ENCODE measurements at places on chromosomes 2 and 18.
A peak's percentile ranks its signal among the peaks of the same experiment; 100 is the strongest.

DNA sequence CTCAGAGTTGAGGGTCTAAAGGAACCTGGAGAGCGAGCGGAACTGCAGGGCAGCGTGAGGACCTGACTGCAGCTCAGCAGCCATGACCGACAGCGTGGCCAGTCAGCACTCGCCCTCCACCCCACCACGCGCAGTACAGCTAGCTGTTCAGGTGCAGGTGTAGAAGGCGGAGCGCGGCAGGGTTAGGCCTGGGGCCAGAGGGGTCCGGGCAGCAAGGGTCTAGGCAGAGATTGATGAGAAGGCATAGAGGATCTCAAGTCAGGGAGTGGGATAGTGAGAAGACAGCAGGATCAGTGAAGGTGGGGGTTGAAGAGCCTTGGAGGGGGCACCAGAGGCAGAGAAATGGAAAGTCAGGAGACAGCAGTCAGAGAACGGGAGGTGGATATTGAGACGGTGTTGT, 71.0 kb downstream of the STEAP3 start:
- DNase-seq, result no peak

- DNase-seq, result peak; percentile 14
These were observed 319.2 kb downstream of the GULP1 start for GRCh38 chr2:188610827-188611226.

DNA sequence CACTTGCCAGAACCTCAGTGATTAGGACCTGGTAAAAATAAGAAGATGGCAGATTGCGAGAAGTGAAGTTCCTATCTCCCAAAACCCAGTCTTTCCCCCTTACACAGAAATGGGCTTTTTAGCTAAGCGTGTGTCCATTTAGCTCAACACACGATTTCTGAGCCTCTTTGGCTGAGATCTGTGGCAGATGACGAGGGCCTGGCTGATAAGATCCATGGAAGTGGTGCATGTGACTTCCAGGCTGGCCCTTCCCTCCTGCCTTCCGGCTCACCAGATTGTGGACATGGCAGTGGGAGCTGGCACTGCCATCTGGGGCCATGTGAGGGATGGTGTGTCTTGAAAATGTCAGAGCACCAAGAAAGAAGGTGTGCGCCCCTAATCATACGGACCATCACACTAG, 41.0 kb upstream of the ZFP36L2 start:
- DNase-seq, result no peak

DNA sequence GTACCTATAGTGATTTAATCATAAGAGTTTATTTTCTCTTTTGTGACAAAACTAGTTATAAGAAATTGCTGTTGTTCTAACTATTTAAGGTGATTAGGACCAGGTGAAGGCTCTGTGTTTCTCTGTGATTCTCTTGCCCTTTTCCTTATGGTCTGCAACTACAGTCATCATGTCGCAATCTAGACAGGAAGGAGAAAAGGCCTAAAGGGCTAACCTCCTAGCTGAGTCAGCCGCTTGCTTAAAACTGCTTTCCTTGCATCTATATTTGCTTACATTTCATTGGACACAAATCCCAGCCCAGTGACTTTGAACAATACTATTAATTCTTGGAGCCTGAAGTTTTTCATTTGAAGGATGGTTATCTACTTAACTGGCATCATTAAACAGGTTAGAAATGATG, 93.1 kb downstream of the PIK3C3 start:
- peak; percentile 11 for DNase-seq

DNA sequence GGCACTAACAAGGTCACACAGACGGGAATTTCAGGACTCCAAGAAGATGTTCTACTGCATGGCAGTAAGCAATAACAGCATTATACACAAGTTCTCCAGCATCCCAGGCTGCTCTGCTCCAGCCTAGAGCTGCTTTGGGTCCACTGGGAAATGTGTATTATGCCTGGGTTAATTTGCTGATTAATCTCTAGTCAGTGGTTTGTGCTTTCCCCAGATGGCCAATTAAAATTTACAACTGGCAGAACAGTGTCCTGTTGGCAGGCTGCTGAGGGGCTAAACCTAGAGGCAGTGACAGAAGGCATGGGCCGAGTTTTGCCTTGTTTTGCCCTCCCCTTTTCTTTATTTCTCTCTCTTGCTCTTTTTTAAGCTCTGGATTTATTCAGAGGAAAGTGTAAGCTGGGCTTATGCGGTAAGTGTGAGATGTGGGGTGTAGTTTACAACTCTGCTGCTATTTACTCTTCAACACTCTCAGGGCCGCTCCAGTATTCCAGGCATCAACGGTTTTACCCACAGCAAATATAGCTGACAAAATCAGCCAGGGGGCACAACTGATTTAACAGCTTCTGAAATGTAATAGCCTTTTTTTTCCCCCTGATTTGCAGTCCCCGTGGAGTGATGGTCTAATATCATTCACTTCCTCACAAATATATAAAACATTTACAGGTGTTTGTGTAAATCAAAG, 348.0 kb downstream of the GPD2 start:
- DNase-seq, result no peak

GRCh38 chr2:40556293-40556692, 104.4 kb upstream of the SLC8A1 start:
- no peak for DNase-seq

DNA sequence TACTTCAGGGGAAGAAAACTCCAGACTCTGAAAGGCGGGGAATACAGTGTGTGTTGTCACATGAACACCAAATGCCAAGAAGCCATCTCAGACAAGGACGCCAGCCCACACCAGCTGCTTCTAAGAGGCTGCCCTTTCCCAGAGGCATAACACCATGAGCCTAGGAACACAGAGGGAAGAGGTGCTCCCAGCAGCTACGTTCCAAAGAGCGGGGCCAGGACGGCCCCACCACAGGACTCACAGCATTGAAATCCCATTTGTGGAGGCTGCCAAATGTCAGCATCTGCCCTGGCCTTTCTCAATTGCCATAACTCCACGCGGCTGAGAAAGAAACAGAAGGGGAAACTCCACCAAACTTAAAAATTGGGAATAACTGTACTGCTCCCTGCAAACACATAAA, 20.1 kb upstream of the ID2 start:
- DNase-seq, result no peak

GRCh38 chr18:23243178-23243577, 107.9 kb downstream of the CABLES1 start:
- peak; percentile 74 for DNase-seq

DNA sequence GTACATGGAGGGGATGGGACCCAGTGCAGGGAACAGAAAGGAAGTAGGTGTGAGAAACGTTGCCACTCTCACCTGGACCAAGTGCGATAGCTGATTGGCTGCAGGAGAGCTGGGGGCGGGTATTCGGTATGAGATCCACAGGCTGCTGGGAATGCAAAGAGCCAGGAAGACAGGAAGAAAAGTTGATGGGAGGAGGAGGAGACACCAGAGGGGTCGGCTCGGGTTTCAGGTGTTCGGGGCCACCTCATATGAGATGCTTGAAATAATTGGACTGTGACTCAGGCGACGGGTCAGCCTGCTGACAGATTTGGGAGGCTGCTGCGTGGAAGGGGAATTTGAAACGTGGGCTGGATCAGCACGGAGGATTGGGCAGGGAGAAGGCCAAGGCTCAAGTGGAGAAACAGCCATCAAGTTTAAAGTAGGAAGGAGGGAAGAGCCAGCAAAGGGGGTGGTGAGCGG, 65.1 kb downstream of the MRPS9 start:
- DNase-seq, result no peak

DNA sequence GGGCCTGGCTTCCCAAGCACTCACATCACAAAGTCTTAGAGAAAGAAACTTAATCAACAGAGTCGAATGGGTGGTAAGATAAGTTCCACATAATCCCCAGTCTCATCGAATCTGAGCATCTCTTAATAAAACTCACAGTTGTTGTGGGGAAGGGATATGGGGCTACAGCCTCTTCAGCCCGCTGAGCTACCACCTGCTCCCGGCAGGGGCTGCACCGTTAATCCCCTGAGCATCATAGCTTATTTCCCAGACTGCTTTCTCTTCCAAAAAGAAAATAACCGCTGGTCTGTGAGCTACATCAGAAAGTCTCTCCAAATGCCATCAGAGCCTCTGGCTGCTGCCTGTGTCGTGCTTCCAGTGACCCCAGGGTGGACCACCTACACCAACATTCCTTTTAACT, 139.4 kb upstream of the CELF4 start:
- DNase-seq, result no peak

DNA sequence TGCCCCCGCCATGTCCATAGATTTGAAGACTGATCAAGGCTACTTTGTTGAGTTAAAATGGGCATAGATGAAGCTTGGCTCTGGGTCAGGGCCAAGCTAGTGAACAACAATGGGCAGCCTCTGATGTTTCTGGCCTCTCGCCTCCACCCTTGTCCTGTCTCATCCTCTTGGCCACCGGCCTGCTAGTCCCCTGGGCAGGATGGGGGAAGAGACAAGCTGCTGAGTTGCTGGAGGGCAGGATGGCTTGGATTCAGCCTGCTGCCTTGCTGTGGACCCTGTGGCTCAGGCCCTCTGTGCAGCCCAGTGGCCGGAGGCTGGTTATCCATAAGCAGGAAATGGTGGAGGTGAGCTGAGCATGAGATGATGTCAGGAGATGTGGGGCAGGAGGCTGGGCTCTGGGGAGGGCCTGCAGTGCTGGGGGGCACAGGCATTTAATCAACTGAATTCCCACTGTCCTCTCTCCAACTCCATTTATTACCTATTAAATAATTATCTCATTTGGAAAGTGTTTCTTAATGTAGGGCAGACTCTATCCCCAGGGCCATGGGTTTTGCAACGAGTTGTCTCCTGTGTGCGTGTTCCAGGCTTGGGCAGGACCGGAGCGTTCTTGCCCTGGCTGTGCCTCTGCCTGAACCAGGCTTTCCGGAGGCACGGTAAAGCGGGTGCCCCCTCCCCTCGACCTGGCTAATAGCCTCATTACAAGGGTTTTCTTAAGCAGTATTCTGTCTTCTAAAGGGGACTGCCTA, 122.9 kb downstream of the GLI2 start:
- no peak for DNase-seq

- no peak for DNase-seq
These were observed 768.1 kb downstream of the TMEM182 start for GRCh38 chr2:103529798-103530502.

DNA sequence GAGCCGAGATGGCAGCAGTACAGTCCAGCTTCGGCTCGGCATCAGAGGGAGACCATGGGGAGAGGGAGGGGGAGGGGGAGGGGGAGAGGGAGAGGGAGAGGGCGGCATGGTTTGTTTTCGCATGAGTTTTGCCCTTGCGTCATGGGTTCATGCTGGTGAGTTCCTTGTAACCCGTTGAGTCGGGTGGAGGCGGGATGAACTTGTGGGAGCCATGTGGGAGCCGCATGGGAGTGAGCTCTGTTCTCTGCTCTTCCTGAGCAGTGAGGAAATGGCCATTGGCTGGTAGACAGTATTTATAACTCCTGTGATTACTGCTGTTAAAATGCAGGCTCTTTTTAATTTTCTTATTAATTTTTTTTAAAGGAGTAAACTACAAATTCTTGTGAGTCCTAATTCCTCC, 108.0 kb downstream of the CEP192 start:
- DNase-seq, result no peak

- DNase-seq, result no peak
These were observed 37.1 kb downstream of the EXOC6B start for GRCh38 chr2:72788756-72789155.

DNA sequence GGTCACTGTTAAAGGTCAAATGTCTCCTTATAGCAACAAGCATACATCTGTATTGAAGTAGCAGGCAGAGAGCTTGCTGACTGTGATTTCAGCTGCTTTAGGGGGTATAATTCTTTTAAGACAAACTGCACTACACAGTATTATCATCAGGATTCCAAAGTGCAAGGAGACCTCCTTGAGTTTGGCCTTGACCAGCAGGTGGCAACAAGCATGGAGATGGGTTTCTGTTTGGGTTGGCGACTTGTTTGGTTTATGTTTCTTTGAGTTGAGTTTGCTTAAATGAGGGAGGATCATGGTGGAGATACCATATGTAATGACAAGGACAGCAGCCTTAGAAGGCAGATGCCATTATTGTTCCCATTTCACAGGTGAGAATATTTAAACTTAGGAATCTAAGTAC, 681.0 kb upstream of the ID2 start:
- DNase-seq, result peak; percentile 36

- DNase-seq, result no peak
These were observed 295.6 kb upstream of the LRATD1 start for GRCh38 chr2:14336759-14337382.

GRCh38 chr18:48656582-48656981, 117.8 kb downstream of the CTIF start:
- no peak for DNase-seq

DNA sequence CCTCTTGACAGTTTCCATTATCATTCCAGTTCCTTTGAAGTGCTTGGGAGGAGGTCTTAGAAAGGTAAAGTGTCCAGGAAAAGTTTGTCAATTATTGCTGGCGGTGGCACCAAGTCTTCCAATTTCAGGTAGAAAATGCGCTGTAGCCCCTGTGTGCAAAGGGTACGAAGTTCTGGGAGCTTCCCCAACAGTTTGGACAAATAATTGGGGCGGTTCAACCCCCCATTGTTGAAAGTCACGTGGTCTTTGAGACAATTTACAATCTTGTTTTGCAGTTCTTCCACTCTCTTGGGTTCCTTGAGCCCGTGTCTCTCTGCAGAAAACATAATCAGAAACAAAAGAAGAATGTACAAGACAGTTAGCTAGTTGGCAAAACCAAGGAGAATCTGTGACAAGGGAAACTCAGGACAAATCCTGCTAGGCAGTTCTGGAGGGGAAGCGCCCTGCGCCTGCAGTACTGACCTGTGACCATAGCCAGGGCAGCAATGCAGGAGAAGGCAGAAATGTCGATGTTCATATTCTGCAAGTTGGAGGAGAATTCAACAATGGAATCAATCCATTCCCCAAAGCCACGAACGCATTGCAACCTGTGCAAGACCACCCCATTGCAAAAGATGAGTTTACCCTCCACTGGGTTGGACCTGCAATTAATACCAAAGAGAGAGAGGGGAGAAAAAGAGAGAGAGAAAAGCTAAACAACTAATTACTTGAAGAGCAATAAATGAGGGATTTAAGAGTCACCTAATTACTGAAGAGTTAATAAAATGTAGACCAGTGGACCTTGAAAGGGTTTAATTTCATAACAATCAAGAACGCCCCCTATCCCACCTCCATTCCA, 6.6 kb downstream of the NR4A2 start:
- no peak for DNase-seq

GRCh38 chr2:30147196-30147714, 448 bp downstream of the YPEL5 start:
- no peak for DNase-seq

- DNase-seq, result peak; percentile 44
These were observed 267.7 kb downstream of the ALPK2 start for GRCh38 chr18:58361212-58361611.

- no peak for DNase-seq
These were observed 168.8 kb downstream of the SEPTIN10 start for GRCh38 chr2:109444916-109445315.

Data from OCI-M1 (cell line).